ENCODE measurements at places on chromosomes 11 and 22. TPM values are rescaled to one million over a fixed set of nuclear protein-coding genes. Genes with fewer than 3 reads are reported as not detected.

Gene SCGB1C1
- total RNA-seq: not detected

Gene GSTT2
- not detected for total RNA-seq

DNA sequence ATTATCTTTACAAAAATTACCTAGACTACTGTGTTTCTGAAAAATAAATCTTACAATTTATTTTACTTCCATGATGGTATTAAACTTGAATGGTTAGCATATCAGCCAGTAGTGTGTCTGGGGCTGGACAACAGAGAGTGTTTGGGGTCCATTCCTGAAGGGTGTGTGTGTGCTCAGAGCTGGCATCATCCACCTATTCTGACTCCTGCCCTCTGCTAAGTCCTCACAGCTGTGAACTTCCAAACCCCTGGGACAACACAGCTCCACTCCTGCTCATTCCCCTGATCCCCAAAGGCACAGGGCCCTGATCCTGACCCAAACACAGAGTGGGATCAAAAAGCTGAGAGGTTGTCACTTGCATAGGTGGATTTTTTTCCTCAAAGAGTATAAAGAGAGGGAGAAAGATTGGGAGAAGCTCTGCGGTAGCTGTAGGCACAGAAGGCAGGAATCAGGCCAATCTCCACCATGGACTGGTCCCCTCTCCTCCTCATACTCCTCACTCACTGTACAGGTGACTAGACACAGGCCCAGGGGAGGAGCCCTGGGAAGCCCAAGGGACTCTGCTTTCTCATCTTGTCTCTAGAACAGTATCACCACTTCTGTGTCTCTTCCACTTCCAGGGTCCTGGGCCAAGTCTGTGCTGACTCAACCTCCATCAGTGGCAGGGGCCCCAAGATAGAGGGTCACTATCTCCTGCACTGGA lies 55.7 kb upstream of the TOP3B start:
- no peak for DNase-seq

Gene TIMP3
- 111 TPM for total RNA-seq

DNA sequence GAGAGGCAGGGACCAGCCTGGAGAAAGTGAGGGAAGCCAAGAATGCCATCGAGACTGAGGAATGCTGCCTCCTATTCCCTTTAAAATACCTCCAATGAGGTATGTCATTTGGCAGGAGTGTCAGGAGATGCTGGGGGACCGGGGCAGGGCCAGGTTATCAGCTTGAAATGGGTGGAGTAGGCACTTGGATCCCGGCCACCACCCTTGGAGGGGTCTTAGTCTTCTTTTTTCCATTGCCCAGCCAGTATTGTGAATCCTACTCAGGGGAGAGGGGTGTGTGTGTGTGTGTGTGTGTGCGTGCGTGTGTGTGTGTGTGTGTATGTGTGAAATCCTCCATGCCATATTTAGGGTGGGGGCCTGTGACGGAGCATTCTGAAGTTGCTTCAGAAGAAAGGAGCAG lies 116.2 kb downstream of the ZBTB16 start:
- DNase-seq: no peak

DNA sequence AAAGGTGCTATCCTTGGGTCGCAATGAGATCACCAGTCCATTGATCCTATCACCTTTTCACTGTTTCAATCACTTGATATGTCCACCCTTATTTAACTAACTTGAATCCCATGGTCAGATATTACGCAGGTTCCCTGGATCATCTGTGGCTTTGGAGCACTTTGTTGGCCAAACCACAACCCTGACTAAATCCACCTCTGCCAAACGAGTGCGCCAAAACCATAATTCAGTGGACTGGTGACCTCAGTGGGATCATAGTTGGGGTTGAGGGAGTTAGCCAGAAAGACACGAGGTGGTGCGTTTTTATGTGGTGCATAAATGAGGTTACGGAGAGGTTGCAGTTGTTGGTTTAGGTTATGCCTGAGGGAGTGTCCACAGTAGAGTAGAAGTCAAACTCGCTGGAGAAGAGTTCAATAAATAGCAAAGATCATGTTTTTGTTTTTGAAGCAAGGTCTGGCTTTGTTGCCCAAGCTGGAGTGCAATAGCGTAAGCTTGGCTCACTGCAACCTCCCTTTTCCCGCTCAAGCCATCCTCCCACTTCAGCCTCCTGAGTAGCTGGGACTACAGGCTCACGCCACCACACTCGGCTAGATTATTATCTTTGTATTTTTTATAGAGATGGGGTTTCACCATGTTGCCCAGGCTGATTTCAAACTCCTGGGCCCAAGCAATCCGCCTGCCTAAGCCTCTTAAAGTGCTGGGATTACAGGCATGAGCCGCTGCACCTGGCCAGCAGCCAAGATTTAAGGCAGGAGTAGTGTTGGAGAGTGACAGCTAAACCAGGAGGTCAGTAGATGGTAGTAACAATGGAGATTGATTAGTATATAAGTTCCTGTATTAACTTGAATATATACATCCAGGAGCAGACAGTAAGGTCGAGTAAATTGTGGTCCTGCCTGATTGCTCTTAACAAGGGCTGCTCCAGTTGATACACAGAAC lies 4.5 kb downstream of the FOXR1 start:
- DNase-seq: no peak

- DNase-seq: no peak
Observed at GRCh38 chr11:108235633-108236032, 12.8 kb downstream of the ATM start.

GRCh38 chr11:102318469-102318868 lies 1.2 kb downstream of the BIRC3 start:
- DNase-seq: peak; percentile 42

Data from stomach (tissue), 19 donors.